GM13976 (cell line): ENCODE measurements at places on chromosomes 2 and 18.
A peak's percentile ranks its signal among the peaks of the same experiment; 100 is the strongest.

DNA sequence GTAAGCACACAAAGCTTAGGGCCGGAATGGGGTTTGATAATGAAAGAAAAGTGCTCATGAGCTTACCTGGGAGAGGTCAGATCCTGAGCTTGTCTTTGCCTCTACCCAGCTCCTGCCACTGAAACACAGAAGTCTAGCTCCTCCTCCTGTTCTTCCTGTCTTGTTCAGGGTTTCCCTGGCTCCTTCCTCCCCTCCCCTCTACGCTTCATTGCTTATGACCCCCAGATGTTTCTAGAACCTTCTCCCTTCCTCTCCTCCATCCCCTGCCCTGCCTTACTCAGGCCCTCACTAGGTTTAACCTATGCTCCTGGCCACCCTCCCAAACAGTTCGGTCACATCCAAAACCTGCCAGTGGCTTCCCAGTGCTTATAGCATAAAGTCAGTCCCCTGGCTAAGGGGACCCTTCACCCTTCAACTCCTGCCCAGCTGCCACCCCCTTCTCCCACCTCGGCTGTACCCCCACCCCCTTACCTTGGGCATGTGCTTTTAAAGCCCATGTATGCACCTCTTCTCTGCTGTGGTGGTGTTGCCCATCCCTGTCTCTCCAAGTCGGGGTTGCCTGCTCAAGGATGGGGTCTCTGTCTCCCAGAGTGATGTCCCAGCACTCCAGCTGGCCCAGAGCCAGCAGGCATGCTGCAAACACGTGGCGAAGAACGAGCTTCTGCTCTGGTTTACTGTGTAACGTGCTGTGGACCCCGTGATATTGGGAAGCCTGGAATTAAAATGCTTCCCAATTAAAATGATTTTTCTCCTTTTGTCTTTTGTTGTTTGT lies 233.6 kb downstream of the TPGS2 start:
- DNase-seq, result no peak

DNA sequence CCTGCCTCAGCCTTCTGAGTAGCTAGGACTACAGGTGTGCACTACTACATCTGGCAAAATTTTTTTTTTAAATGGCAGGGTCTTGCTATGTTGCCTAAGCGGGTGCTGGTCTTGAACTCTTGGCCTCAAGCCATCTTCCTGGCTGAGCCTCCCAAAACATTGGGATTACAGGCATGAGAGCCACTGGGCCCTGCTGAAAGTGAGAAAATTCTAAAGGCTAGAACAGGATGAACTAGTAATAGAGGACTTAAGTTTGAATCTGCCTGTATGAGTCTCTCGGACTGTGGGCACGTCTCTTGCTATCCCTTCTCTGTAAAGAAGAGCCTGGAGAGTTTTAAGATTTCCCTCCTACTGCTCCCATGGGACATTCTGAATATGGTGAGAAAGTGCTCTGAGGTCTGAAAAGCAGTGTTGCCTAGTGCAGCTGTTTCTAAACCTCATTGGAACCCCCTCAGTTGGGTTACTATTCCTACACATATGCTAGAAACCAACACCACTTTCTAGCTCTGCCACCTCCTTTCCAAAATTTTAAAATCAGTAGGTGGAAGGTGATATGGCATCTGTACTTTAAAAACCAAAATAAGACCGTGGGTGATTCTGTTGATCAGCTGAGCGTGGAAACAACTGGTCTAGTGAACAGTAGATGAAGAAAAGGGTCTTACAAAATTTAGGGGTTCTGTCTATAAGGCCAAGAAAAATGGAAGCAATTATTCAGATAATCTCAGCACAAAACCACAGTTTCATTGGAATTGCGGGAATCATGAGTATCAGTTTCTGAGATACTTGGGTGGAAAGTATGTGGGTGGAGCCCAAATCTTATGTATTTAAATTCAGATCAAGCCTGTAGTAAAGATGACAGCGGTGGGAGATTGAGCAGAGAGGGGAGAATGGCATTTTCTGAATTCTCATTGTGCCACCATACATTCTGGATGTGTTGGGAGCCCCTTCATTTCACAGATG lies 259.8 kb upstream of the CXCR4 start:
- DNase-seq, result no peak

- DNase-seq, result no peak
These were observed 71.1 kb downstream of the DOCK10 start for GRCh38 chr2:224971214-224971613.

- DNase-seq, result no peak
These were observed 34.9 kb upstream of the MAT2A start for GRCh38 chr2:85503851-85504777.

GRCh38 chr18:48923746-48924629 lies 26.8 kb downstream of the SMAD7 start:
- peak; percentile 75 for DNase-seq

GRCh38 chr2:14827226-14828023 lies 194.9 kb downstream of the LRATD1 start:
- DNase-seq, result no peak

GRCh38 chr2:38386377-38386776 lies 9.3 kb upstream of the ATL2 start:
- no peak for DNase-seq

DNA sequence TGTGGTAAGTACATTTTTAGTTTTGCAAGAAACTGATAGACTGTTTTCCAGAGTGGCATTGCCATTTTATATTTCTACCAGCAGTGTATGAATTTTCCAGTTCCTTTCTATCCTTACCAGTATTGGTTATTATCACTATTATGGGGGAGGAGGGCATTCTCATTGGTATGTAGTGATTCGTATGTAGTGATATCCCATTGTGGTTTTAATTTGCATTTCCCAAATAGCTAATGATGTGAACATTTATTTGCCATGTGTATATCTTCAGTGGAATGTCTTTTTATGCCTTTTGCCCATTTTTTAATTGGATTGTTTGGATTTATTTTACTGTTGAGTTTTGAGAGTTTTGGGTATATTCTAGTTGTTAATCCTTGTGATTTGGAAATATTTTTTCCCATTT lies 16.9 kb downstream of the EIF5B start:
- DNase-seq, result no peak

DNA sequence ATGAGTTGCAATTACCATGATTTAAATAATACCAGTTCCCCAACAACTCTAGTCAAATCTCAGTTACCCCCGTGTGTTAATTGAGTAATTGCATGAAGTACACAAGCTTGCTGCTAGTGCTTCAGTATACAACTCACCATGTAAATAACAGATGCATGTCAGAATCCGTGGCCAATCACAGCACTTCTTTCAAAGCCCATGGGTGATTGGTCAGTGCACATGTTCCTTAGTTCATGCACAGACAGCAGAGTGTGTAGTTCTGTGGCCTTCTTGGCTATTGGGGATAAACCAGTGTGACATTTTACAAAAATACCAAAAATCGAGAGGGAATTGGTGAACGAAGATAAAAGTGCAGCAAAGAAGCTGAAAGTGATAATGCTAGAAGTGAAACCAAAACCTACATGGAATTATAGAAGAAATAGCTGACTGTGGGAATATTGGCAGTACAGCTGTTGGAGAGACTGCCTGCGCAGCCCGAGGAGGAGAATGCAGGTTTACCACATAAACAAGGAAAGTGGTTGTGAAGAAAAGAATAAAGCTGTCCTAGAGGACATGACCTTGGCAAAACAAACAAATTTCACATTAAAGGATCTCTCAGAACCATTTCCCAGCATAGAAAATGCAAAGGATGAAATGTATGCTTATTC lies 59.4 kb downstream of the NEDD4L start:
- DNase-seq, result no peak

DNA sequence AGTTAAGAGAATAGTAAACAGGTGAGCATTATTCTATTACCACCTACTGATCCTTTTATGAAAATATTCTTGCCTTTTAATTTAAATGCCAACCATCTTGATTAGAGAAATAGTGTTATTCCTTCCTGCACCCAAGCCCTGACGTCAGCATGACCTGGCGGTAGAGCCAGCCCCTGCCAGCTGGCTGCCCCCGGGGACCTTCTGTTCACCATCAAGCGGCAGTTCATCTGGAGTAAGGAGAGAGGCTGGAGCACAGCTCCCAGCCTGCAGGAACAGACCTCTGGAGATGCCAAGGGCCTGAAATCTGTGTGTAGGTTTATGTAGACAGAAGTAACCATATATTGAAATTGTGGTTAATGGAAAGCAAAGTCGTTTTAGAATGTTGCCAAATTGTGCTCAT lies 171.8 kb downstream of the GBX2 start:
- no peak for DNase-seq

DNA sequence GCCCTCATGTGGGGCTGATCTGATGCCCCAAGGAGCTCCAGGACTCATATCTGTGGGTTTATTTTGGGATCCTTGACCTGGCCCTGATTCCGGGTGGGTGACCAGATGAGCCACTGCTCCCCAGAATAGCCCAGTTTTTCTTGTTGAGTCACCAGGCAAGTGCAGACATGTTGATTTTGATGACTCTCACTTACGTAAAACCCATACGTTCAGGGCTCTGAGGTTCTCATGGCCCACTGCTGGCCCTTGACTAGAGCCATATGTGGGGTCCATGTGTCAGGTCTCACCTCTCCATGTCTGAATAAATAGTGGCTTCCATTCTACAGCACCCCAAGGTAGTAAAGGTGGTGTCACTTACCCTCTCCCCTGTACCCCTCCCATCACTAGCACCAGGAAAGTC lies 41.9 kb downstream of the CDC42EP3 start:
- no peak for DNase-seq

- no peak for DNase-seq
These were observed 94.3 kb upstream of the SMIM21 start for GRCh38 chr18:75521816-75522215.

DNA sequence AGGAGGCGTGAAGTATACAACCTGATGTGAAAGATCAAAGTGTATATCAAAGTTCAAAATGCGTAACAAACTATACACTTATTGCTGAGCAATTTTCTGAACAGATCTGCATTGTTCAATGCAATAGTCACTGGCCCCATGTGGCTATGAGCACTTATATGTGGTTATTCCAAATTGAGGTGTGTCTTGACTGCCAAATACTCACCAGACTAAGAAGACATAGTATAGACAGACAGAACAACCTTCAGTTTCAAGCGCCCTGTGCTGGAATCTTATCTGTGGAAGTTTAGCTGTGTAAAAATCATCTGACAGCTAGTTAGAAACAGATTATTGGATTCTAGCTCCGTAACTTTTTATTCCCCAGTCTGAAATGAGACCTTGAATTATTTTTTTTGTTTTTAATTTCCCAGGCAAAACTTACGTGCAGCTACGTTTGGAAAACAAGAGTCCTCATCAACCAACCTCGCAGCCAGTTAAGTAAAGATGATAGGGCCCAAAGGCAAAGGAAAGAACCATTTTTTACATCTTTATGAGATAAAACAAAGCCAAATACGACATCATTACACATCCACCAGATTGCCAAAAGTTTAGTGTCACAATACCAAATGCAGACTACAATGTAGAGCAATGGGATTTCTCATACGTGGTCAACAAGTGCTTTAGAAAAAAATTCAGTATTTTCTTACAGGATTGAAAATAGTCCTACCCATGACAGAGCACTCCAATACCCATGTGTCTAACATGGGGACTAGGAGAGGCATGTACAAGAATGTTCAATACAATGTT lies 37.2 kb downstream of the MBOAT2 start:
- DNase-seq, result no peak

- DNase-seq, result no peak
These were observed 35.9 kb downstream of the KCNIP3 start for GRCh38 chr2:95333056-95333455.

GRCh38 chr2:174025271-174026121 lies 60.3 kb upstream of the SP3 start:
- no peak for DNase-seq
